NCI-H446 (cell line): ENCODE measurements at places on chromosomes 3 and 15.

DNA sequence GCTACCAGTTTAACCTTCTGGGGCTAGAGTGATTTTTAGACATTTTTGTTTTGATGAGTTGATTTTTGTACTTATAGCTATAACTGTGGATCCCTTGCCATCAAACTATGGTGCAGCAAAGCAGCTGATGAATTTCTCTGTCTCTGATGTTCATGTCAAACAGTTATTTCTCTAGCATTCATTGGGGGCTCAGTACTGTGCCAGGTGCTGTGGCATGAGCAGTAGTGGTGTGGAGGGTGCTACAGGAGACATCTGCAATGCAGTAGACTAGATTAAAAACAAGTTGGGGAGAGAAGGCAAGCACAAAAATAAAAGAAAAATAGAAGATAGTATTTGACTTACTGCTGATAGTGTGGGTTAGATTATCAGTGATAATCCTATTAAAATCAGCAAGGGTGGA is 95.3 kb downstream of the AKAP13 start:
- DNase-seq, result no peak

DNA sequence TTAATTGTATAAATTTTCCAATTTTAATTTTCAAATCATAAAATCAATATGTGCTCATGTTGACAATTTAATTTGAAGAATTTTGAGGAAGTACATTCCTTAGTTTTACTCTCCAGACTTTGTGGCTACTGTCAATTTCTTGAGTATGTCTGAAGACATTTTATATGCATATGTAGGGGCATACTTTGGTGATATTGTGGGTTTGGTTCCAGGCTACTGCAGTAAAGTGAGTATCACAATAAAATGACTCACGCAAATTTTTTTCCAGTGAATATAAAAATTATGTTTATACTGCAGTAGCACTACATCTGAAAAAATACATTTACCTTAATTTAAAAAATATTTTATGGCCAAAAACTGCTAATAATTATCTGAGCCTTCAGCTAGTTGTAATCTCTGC is 123.2 kb upstream of the PLCL2 start:
- no peak for DNase-seq

GRCh38 chr3:123623346-123623880 is 38.6 kb upstream of the HACD2 start:
- no peak for DNase-seq

- DNase-seq, result no peak
Measured at GRCh38 chr15:76334438-76335306, 1.9 kb upstream of the ISL2 start.

DNA sequence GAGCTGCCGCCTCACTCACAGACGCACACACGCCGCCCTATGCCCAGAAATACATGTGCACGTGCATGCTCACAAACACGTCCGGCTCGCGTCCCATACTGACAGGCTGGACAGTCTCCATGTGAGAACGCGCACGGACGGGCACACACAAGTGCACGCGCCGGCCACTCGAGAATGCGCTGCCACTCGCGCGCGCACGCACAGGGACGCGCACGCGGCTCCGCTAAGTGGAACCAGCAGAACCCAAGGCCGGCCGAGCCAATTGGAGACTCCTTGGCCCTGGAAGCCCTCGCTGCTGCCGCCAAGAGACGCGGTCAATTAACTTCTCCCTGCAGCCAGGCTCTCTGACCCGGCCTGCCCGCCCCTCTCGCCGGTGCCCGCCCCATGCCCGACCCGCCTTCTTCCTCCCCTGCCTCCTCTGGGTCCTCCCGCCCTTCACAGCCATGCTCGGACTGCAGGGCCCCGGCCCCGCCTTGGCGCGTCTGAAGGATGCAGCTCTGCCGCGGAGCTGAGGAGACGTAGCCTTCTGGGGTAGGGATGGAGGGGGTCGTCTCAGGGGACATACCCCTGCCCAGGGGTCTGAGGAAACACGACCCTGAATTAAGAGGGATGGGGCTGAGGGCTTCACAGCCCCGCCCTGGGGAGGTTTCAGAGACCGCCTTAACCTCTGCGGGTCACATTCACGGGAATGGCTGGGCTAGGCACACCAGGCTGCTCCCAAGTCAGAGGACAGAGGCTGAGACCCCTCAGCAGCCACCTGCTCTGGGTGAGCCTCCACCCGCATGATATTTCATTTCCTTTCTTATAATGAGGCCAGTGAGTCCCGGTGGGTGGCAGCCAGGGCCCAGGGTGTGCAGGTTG is 15.0 kb downstream of the PTH1R start:
- no peak for DNase-seq

GRCh38 chr15:90161950-90162361 is 39.2 kb upstream of the SEMA4B start:
- DNase-seq, result no peak

- no peak for DNase-seq
Measured at GRCh38 chr3:148006508-148006907, 597.3 kb downstream of the ZIC1 start.

DNA sequence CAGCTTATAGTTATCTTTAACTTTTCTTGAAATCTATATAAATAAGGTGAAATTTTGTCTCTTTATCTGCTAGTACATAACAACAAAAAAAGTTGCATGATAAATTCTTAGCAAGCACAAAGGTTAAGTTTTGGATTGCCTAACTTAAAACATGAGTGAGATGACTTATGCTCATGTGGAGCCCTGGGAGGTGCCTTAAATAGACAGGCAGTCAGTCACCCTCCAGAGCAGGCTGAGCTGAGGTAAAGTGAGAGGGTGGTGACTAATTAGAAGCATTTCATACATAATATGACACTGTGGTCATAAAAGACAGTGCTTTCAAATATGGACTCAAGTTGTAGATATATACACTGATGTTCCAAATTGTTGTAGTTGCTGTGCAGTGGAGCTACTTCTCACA is 14.6 kb upstream of the MME start:
- no peak for DNase-seq

DNA sequence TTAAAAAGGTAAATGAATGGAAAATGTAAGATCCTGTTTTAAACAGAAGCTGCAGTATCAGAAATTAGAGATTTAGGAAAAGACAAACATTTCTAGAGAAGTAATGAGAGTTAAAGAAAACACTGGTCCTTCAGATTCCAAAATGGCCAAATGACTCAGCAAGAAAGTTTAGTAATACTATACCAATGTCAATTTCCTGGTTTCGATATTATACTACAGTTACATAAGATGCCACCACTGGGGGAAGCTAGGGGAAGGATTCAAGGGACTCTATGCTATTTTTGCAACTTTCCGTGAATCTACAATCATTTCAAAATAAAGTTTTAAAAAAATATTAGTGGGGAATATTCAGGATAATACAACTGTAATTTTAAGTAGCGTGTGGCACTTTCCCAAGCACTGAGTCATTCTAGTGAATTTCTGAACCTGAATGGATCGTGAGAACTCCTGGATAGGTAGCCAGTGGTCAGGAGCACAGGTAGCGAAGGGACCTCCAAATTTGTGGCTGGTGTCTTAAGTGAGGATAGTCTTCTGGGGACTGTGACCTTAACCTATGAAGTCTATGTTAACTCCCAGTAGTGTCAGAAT is 37.6 kb downstream of the TMCC1 start:
- no peak for DNase-seq

GRCh38 chr15:37771465-37771864 is 163.0 kb upstream of the TMCO5A start:
- DNase-seq, result no peak
